Stimulated activated CD8-positive, alpha-beta memory T cell treated with anti-CD3 and anti-CD28 coated beads, Interleukin-4, amount 100 ng/mL, for 1 hour (primary cell): ENCODE measurements at places on chromosomes 12 and 14.
A peak's percentile ranks its signal among the peaks of the same experiment; 100 is the strongest.

- DNase-seq, result no peak
Measured at GRCh38 chr12:76568130-76568529, 8.6 kb upstream of the OSBPL8 start.

DNA sequence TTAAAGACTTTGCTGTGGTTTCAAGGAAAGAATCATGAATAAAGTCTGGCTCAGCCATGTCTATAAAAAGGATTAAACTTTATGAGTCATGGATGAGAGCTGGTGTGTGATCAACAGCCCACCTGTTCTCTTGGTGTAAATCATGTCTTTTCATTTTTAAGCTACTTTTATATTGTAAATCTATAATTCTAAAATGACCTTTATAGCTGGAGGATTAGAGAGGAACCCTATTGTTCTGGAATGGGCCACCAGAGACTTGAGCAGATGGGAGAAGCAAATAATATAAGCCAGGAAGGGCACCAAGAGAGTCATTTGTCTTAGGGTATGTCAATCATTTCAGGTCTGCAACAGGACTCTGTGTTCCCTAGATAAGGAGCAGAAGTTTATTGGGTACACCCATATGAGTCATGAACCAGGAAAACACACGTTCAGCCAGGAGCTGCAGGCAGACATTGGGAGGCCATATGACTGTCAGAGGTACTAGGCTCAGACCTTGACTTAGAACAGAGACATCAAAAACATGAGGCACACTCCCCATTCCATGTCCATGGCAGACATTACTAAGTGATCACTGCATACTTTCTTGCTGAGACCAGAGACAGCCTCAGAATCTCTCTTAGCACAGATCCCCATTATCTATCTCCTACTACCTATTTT lies 49.3 kb downstream of the NDUFA12 start:
- no peak for DNase-seq

DNA sequence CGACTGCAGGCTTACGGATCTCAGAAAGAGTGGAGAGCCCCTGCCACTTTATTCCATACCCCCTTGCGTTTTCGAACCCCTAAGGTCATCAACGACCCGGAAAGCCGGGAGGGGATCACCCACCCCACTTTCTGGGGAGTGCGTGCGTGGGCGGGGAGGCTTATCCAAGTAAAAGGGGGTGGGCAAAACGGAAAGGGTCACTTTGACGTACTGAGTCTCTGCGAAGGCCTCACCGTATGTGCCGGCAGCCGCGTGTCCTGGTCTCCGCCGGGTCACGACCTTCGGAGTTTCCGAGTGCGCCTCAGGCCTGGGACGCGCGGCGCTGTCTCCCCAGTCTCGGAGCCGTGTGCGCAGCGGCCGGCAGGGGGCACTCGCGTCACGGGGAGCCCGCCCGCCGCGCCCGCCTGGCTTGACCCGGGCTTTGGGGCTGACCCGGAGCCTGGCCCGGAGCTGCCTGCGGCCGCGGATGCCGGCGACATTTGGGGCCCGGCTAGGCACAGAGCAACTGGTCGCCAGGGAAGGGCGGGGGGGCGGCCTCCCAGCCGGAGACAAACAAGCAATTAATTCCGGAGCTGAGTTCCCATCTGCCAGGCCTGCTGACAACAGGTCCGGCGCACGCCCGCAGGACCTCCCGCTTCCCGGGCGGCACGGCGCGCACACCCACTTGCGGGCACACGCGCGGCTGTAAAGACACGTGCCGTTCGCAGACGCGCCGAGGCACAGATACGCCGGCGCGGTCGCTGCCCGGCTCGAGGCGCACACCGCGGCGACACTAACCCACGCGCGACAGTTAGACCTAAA lies 890 bp upstream of the KIF26A start:
- peak; percentile 25 for DNase-seq

DNA sequence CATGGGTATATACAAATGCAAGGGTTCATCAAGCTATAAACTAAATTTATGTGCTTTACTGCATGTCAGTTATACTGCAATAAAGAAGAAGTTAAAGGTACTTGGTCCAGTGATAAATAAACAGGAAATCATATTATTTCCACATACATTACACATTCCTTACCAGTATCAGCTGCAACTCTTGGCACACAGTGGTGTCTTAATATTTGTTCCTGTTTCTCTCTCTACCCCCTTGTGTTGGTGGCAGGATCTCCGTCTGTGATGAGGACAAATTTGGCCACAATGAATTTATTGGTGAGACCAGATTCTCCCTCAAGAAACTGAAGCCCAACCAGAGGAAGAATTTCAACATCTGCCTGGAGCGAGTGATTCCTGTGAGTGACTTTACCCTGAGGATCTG lies 19.2 kb upstream of the OAS1 start:
- no peak for DNase-seq

DNA sequence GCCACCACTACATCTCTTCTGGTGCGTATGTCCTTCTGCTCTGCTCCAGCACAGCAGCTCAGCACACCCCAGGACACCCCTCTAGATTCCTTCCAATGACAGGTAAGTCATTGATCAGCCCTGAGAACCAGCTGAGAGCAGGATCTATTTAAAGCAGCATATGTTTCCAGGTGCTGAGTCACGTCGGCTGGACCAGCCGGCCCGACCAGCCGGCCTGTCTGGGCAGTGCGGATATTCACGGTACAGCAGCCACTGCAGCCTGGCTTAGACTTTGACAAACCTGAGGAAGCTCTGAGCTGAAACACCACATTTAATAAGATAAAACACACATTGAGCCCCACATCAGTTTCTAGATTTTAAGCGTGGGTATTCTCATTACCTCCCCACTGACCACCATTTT lies 31.8 kb upstream of the RPH3A start:
- no peak for DNase-seq

- DNase-seq, result no peak
Measured at GRCh38 chr14:77238996-77239395, 32.0 kb downstream of the NGB start.

GRCh38 chr12:2295941-2296461 lies 243.2 kb downstream of the CACNA1C start:
- no peak for DNase-seq

- DNase-seq, result no peak
Measured at GRCh38 chr14:75205591-75205990, 29.2 kb upstream of the TMED10 start.

DNA sequence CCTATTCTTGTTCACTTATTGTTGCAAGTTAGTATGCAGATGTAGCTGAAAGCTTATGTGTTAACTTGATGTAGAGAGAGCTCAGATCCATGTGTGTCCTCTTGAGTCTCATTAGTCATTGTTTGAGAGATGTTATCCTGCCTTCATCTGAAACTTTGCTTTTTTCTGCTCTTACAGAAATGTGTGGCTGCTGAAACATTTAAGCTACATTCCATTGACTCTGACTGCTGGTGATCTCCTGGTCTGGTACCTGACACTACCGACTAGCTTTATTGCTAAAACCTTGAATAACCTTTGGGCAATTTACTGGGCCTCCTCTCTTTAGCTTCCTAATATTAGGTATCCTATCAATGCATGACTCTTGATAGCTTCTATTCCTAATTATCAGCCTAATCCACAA lies 705.6 kb upstream of the FOXG1 start:
- DNase-seq, result no peak

GRCh38 chr14:85471744-85472143 lies 58.2 kb upstream of the FLRT2 start:
- no peak for DNase-seq

GRCh38 chr12:23236811-23237210 lies 611.8 kb downstream of the ETNK1 start:
- DNase-seq, result no peak

DNA sequence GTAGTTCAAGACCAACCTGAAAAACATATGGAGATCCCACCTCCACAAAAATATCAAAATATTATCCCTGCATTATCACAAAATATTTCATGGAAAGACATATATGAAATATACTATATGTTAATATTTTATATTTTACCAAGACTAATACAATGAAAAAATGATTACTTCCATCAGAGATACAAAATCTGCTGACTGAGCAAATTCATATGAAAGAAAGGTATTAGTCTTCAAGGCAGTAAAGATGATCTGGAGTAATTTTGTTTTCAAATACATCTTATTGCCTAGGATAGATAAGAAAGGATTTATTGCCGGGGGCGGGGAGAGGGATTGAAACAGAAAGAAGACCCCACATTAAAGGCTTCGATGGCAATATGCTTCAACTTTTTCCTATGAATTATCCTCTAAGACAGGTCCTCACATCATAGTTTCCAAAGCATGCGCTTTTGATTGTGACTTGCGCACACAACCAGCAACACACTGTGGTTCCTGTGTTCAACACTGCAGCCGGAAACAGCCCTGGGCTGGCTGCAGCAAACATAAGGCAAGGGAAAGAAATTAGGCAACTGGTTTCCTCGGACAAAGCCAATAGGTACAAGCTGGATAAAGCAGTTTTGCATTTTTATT lies 83.2 kb downstream of the SPPL3 start:
- DNase-seq, result no peak

DNA sequence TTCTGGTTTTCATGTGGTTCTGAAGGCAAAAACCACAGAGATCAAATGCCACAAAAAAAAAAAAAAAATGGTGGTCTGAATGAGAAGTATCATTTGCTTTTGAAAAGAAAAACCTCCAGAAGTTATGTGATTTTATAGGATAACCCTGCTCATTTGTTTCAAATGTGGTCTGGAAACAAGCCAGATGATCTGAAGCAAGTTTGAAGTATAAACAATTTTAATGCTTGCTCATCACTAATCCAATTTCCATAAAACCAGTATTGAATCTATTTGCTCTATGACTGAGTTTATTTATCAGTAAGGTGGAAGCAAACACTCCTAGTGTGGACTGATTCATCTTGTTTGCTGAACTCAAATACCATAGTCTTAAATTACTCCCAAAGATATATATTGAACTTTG lies 407.3 kb upstream of the FLRT2 start:
- no peak for DNase-seq

GRCh38 chr14:88005050-88005481 lies at the start of gene GPR65:
TSS of gene GPR65 (plus strand) at chr14:88005135. CDS start at chr14:88010848, 5,713 bp downstream.
- DNase-seq, result no peak

DNA sequence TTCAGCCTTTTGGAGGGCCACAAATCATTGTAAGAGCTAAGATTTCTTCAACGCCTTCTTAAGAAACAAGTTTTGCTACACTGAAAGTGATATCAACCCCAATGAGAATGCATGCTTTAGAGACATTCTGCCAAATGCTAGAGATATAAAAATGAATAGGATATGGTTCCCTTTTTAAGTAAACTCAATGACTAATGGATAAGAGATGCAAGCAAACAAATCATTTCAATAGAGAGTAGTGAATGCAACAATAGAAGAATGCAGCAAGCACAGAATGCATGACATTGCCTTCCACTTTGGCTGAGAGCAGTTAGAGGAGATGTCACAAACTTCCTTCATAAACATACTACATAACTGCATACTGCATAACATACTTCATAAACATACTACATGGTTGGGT lies 116.4 kb downstream of the PDZRN4 start:
- DNase-seq, result no peak

GRCh38 chr12:53062011-53062961 lies 12.4 kb downstream of the TNS2 start:
- DNase-seq, result no peak

DNA sequence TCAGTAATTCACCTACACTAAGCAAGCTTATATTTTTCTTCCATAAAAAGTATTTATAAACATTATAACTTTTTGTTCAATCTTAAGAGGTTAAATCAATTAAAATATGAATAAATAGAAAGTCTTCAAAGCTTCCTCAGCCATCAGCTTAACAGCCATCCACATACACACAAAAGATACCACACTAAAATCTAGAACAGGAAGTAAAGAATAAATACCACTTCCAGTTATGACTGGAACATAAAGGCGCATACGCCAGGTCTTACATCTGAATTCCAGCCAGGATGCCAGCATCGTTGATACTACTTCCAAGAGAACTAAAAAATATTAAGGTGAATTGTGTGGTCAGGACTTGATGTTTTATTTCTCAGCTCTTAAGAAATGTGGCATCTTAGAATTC lies 17.0 kb downstream of the SIX1 start:
- DNase-seq, result no peak

GRCh38 chr12:55935738-55936151 lies 4.8 kb downstream of the DGKA start:
- no peak for DNase-seq

- DNase-seq, result no peak
Measured at GRCh38 chr12:124680863-124681778, 113.7 kb upstream of the NCOR2 start.

GRCh38 chr12:1246637-1247036 lies 255.6 kb downstream of the ERC1 start:
- no peak for DNase-seq

GRCh38 chr12:110619534-110619953 lies 5.6 kb downstream of the TCTN1 start:
- DNase-seq, result no peak

DNA sequence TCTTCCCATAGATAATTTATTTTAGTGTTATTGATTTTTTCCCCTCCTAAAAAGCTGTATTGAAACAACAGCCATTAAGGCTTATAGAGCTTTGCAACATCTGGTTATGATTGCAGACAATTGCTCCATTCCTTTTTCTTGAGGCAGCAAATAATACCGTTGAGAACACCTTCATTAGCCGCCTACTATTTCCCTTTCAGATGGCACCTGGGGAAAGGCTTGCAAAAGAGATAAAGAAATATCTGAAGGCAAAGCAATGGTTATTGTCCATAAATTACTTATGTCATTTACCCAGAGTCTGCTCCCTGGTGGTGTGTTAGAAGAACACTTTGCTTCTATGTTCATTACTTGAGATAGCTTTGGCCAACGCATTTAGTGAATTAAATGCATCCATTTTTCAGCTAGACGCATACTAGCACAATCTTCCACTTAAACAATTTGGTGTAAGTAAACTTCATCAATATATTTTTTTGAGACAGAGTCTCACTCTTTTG lies 377.8 kb downstream of the KCNH5 start:
- DNase-seq, result no peak

- DNase-seq, result no peak
Measured at GRCh38 chr12:54419088-54419887, at the start of gene ITGA5. TSS of gene ITGA5 (minus strand) at chr12:54419266. CDS start at chr12:54419198, 68 bp downstream.

DNA sequence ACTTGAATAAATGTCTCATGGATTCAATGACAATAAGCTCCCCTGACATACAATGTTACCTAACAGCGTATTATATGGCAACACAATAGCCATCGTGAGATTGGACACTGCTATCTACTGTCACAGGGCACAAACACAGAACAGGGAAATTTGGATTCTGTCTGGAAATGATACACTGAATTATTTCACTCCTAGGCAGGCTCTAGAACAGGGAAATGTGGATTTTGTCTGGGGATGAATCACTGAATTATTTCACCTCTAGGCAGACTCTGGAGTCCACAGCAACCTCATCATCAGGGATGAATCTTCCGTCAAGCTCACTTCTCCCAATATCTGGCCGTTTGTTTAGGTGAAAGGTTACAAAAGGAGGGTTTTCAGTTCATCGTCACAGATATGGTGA lies 288.8 kb downstream of the TMEM132D start:
- DNase-seq, result no peak

- no peak for DNase-seq
Measured at GRCh38 chr14:101371799-101372793, 189.2 kb upstream of the DIO3 start.
